ENCODE measurements at places on chromosomes 1 and 21. TPM values are rescaled to one million over a fixed set of nuclear protein-coding genes. Genes with fewer than 3 reads are reported as not detected.
A peak's percentile ranks its signal among the peaks of the same experiment; 100 is the strongest.

DNA sequence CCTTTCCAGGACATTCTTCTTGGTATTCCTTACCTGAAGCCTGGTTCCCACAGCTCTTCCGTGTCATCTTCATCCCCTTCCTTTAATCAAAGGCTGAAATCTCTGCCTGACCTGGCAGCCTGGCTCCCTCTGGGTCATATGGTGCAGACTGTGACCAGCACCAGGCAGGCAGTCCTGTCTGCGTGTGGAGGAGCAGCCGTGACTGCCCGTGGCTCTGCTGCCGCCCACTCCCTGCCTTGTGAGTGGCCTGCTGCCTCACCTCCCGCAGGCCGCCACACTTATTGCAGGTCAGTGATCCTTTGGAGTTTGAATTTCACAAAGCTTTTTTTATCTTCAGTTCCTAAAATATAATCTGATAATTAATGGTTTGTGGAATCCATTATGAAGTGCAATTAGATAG lies 36.2 kb upstream of the EPHA8 start:
- no peak for DNase-seq

GRCh38 chr1:114350731-114351445 lies 160.1 kb downstream of the TRIM33 start:
- no peak for DNase-seq

- DNase-seq, result peak; percentile 86
These were observed 11.6 kb downstream of the SCNN1D start for GRCh38 chr1:1291548-1292441.

DNA sequence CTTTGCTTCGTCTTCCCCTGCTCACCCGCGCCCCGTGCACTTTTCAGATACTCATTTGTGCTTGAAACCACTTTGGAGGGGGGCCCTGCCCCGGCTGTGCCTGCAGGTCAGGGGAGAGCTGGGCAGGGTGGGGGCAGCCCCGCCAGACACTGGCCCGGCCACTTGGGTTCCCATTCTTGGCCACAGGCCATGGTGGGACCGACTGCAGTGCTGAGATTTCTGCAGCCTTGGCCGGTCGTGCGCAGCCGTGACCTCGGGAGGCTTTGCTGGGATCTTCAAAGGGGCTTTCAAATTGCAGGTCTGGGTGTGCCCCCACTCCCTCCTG lies 54.5 kb upstream of the TTC34 start:
- DNase-seq, result no peak

ADORA3 gene
- not detected for total RNA-seq

DSCAM gene
- total RNA-seq, result 0.33 TPM

DNA sequence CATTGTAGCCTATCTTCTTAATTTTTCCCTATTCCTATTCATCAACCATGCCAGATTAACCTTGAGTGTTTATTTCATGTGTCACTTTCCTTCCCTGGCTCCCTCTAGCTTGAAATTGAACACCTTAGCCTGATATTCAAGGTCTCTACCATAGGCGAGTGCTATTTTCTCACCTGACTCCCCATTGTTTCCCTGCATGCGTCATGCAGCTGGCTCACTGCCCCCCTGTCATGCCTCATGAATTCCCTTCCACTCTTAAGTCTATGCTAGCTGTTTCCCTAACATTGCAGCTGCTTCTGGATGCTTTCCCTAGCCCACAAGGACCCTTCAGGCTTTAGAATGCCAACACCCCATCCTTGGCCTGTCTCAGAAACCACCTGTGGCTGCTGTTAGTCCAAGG lies 56.7 kb upstream of the CD1D start:
- DNase-seq, result peak; percentile 90

PERM1 gene
- total RNA-seq, result not detected

DNA sequence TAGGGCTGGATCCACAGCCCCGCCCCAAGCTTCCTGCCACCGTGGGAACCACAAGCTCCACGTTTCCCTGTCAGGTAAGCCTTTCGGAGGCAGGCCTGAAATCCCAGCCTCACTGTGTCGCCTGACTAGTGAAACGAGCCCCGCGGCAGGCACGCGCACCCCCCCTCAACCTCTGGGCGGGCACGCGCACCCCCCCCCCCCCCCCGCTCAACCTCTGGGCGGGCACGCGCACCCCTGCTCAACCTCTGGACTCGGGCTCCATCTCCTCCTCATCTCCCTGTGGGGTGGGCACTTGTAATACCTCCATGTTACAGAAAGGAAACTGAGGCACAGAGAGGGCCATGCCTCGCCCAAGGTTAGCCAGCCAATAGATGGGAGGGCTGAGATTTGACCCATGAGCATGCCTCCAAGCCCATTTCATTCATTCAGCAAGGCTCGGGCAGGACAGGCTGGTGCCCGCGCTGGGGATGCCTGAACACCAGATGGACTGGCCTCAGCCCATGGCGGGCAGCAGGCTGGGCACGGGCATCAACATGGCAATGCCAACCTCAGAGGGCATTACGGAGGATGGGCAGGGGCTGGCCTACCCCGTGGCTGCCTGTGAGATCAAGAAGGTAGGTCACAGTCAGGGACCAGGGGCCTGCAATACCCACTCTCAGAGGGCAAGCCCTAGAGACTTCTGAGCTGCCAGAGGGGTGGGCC lies 4.7 kb downstream of the CFAP410 start:
- DNase-seq, result no peak

All from MCF 10A (cell line).